NCI-H748 treated with DMSO at 0.1 percent for 48 hours (cell line): ENCODE measurements at places on chromosomes 4 and X.

DNA sequence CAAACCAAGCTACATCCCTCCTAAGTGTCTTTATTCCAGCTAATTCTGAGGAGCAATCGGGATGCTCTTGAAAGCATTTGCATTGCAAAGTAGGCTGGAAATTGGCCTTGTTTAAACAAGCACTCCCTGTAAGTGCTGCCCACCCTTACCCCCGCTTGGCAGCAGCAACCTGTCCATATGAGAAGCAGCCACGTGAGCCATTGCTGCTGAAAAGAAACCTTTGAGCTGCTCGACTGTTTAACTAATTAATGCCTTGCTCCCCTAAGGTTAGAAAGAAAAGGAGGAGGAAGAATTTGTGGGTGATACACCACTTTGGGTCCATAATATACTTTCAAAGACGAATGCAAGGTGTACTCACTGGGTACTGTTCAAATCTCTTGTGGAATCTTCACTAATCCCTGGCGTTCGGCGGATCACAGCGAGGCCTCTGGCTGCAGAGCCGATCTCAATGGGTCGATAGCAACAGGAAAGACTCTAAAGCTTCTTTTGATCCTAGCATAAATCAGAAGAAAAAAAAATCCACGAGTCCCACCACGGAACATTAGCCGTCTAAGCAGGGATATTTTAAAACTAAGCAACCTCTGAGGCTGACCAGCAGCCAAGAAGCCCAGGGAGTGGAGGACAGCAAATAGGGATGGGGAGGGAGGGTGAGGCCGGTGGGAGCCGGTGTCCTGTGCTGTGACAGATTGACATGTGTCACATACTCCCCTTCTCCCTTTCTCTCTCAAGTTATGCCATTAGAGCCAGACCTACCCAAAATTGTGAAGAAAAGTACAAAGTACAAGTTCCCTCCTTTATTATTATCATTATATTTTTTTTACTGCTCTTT is 37.2 kb upstream of the MGST2 start:
- DNase-seq = peak; percentile 59

- no peak for DNase-seq
These were observed 56.3 kb upstream of the HPSE start for GRCh38 chr4:83390944-83391343.

DNA sequence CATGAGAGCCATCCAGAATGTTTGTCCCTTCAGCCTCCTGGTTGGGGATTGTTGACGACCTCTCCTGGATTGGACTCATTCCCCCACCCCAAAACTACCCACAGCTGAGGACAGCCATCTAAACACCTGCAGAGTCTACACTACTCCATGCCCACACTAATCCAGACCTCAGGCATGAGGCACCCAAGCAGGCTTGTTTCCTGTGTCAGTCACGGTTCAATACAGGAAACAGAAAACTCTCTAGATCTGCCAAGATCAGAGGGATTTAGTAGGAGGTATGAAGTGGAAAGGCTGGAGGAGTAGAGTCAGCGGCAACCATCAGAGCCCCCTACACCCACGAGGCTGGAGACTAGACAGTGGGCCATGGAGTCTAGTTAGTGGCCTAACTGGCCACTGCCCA is 37.7 kb downstream of the HAND2 start:
- no peak for DNase-seq

- no peak for DNase-seq
These were observed 16.4 kb downstream of the FHL1 start for GRCh38 chrX:136163689-136164088.

GRCh38 chr4:39539089-39539611 is 11.9 kb upstream of the UGDH start:
- DNase-seq = no peak

DNA sequence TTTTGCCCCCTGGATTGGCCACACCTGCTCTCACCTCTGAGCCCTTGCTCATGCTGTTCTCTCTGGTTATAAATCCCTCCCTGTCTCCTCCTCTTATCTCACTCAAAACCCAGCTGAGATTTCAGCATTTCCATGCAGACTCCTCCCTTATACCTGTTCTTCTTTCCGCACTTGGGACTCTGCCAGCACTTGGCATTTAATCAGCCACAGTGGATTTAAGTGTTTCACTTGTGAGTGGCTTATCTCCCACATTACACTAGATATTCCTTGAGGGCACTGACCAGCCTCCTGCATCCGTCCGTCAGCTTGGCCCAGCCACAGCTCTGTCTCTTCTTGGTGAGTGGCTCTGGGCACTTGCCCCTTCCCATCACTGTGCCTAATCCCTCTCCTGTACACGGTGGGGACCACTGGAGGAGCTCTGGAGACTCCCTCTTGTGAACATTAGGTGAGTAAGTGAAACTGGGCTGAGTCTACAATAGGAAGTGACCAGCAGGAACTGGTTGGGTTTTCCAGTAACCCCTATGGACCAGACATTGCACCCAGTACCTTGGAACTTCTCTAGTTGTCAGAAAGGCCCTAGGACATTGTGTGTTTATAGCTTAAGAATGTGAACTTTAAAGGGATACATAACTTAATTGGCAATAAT is 19.9 kb downstream of the FGFBP1 start:
- no peak for DNase-seq

GRCh38 chr4:93657527-93657926 is 171.0 kb upstream of the ATOH1 start:
- no peak for DNase-seq

GRCh38 chr4:142035566-142035965 is 399.2 kb downstream of the IL15 start:
- DNase-seq = no peak

DNA sequence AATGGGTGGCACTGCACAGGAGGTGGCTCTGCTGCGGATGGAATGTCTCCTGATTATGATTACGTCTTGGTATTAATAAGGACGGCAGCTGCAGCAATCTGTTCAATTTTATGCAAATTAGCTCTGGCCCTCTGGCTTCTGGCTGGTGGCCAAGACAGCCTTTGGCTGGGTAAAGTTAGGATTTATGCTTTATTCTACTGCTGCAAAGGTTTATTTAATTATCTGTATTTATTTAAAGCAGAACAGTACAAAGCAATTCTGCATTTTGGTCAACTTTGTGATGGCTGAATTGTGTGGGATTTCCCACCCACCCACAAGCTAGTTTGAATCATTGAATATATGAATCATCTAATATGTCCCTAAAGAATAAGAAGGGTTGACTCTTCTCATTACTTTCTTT is 745.6 kb upstream of the FAM241A start:
- DNase-seq = no peak

GRCh38 chr4:127416115-127416514 is 216.6 kb upstream of the INTU start:
- DNase-seq = no peak

GRCh38 chr4:1566838-1567518 is 117.1 kb downstream of the FAM53A start:
- DNase-seq = no peak

DNA sequence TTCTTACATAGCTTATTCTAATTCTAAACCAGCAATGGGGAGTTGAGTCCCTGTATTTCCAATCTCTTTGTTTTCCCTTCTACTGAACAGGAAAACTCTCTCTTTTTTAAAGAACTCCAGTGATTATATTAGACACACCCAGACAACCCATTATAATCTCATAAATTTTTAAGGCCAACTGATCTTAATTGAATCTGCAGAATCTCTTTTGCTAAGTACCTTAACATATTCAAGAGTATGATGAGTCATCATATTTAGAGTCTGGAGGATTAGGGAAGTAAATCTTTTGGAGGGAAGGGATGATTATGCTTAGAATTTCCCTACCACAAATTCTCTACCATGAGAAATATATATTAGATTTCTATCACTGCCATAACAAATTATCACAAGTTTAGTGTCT is 705.1 kb downstream of the CENPC start:
- no peak for DNase-seq

DNA sequence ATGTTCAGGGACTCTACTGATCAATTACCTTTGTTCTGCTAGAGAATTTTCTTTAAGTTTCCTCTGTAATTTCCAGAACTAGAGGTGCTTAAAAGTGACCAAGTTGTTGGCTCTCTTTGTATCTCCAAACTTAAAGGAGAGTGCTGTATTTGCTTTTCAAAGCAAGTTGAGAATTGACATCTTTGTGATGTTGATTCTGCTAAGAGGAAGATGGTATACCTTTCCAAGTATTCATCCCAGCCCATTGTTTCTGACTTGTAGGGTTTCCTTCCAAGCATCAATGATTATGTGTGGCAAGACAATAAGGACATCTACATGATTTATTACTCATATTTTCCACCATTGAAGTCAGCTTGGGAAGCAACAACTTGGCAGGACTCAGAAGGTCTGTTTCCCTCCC is 190.6 kb downstream of the GC start:
- DNase-seq = no peak

DNA sequence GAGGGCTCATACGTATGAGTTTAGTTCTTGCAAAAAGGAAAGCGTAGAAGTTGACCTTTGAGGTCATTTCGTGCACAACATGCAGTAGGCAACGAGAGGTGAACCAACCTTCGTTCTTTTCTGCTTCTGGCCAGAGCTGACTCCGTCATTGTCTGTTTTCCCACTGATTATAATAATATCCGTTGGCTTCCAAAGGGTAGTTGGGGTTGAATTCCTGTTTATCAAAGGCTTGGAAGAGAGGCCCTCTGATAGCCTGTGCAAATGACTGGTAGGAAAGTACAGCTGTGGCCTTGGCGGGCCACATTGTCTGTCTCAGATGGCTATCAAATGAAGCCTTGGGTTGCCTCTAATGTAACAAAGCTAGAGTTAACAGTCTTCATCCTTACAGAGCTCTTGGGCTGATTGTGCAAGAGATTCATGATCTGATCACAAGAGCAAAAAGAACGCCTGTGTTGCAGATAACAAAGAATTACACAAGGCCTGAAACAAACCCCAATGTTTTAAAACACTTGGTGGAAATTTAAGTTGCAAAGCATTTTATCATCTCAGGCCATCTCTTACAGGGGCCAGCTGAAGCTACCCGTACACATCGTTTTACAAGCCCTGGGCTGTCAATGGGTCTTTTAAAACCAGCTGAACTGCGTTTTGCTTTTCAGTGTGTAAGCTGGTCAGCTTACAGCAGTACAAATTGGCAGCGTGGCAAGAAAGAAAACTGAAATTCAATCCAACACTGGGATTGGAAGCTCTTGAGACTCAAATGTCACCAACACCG is 46.1 kb upstream of the FAM9C start:
- no peak for DNase-seq

DNA sequence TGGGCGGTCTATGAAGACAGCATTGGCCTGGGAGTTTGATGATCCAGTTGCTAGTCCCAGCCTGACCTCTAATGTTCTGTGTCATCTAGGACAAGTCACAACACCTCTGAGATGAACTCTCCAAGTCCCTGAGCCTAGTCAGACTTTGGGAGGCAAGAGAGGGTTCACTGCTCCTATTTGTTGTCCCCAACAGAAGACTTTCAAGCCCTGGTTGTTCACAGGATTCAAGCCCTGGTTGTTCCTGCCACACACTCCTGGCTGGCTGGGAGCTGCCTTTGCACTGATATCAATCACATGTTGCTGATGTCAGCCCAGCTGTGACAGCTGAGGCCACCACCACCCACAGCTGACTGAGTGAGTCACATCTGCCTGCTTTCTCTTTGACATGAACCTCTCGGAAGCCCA is 253.2 kb upstream of the RASGEF1B start:
- no peak for DNase-seq

GRCh38 chr4:1347410-1347864 is 429 bp downstream of the UVSSA start:
- no peak for DNase-seq

GRCh38 chr4:26992657-26993361 is 132.2 kb downstream of the STIM2 start:
- no peak for DNase-seq

DNA sequence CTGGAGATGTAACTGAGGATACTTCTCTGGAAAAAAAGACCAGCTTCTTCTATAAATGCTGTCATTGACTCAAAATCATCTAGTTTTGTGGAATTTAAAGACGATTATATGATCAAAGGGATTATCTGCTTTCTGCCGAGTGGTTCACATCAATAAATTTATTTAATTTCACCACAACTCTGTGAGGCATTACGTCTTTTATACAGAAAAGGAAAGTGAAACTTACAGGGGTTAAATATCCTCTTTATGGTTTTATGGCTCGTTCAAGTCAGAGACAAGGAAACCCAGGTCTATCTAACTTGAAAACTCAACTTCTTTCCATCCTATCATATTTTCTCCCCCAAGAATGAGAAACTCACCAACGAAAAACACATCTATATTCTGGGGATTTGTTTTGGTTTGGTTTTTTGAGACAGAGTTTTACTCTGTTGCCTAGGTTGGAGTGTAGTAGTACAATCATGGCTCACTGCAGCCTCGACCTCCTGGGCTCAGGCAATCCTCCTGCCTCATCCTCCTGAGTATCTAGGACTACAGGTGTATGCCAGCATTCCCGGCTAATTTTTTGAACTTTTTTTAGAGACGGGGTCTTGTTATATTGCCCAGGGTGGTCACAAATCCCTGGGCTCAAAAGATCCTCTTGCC is 377.9 kb upstream of the EMCN start:
- no peak for DNase-seq

DNA sequence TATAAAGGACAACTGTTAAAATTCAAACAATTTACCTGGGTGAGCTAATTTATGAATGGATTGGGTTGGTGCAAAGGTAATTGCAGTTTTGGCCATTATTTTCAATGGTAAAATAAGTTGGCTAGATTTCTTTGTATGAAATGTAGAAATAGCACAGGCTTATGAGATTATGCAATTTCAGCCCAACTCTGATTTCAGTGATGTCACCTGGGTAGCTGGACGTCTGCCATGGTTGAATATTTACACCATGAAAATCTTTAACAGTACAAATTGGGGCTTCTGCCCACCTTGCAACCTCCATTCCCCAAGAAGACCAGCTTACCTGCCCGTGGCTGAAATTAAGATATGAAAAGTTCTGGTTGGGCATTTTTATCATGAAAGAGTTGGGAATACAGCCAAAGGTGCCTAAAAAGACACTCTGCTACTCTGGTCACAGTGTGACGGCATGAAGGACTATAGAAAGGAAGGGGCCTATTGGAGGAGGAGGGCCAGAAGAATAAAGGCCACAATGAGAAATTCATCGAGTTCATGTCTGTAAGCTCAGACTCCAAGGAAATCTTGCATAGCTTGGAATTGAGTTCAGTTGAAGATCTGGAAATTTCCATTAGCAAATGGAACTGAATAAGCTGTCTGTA is 29.7 kb downstream of the EGF start:
- DNase-seq = no peak

- DNase-seq = no peak
These were observed 52.8 kb upstream of the PPP3CA start for GRCh38 chr4:101400096-101400495.

- no peak for DNase-seq
These were observed 4.9 kb downstream of the GATA1 start for GRCh38 chrX:48791063-48791820.

DNA sequence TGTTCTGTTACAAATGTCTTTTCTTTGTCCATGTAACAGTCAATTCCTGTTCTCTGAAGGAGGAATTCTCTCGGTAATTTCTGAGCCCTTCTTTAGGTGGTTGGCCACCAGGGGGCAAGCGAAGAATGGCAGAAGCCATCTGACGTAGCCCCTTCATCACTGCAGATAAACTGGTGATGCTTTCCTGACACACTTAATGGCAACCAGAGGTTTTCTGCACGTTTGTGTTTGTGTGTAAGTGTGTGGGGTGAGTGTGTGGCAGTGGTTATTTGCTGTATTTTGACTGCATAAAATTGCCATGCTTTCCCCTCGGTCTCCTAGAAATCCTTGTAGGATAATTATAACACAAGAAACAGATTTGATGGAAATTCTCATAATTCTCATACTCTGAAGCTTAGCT is 64.8 kb upstream of the STOX2 start:
- peak; percentile 68 for DNase-seq
